Muscle of leg (tissue), 16 donors: ENCODE measurements at places on chromosomes 7 and 10. TPM values are rescaled to one million over a fixed set of nuclear protein-coding genes. Genes with fewer than 3 reads are reported as not detected.

HMX3 gene
- not detected for polyA plus RNA-seq

UCN3 gene
- 0.27 TPM for polyA plus RNA-seq

MRLN gene
- 196 TPM for polyA plus RNA-seq

TCAF2 gene
- polyA plus RNA-seq, result 11.5 TPM

GJD4 gene
- 11.9 TPM for polyA plus RNA-seq

DNA sequence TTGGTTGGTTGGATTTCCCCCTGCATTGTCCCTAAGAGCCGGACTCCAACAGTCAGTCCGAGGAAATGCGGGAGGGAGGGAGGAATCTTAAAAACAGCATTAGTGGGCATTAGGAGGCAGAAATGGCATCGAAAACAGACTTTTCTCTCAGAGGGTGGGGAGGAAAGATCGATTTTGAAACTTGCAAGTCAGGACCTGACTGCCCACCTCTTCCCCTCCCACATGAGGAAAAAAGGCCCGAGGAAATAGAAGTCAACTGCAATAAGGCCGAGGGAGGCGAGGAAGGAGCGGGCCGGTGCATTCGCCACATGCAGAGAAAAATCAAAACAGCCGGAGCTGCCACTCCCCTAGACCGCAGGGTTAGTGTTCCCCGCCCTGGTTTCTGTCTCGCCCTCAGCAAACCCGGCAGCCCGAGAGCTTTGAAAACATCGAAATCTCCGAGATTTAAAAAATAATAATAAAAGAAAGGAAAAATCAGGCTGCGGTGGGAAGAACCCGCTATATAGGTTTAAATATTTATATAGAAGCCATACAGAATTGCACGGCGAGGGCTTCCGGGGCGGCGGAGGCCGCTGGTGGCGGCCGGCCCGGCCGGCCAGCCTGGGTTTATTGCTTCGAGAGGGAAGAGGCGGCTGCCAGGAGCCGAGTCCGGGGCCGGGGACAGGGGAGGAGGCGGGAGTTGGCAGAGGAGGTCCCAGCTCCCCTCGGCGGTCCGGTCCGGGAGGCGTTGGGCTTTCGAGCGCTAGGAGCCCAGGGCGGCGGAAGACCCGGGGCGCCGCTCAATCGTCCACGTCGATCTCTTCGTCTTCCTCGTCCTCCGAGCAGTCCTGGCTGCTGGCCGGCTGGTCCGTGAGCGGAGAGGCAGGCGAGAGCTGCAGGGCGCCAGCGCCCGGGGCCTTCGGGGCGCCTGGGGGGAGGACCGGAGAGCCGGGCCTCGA lies 2.5 kb downstream of the LBX1 start:
- no peaks in the 10 kb centered on the region for H3K36me3 ChIP-seq
- H3K4me1 ChIP-seq, result peaks cover 50% of the 10 kb centered on the region
- no peak for DNase-seq
- H3K27me3 ChIP-seq, result peaks cover 94% of the 10 kb centered on the region
- peak overlapping the region; percentile 48 for H3K4me3 ChIP-seq
- H3K27ac ChIP-seq, result peak overlapping the region; percentile 85

- DNase-seq, result no peak
- no peaks in the 10 kb centered on the region for H3K36me3 ChIP-seq
- H3K4me3 ChIP-seq, result no peak overlapping the region
- no peak overlapping the region for H3K27ac ChIP-seq
- no peaks in the 10 kb centered on the region for H3K4me1 ChIP-seq
Measured at GRCh38 chr10:104043854-104044253, 41.8 kb downstream of the COL17A1 start.

DNA sequence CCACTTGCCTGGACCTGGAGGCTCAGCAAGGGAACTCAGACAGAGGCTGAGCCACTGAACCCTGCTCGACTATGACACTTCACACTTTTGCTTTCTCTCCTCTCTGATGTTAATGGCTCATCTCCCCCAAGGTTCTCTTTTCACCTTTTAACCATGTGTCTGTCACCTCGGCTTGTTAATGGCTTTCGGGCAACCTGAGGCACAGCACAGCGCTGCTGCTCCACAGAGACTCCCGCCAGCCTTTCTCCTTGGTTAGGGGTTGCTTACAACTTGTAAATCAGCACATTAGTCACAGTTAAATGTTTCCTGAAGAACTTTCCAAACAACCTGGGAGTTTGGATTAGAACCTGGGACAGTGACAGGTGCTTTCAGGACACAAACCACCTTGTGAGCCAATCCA lies 136.2 kb upstream of the TBX20 start:
- no peaks in the 10 kb centered on the region for H3K4me1 ChIP-seq
- no peak for DNase-seq
- H3K27me3 ChIP-seq, result no peaks in the 10 kb centered on the region
- H3K4me3 ChIP-seq, result no peak overlapping the region
- H3K36me3 ChIP-seq, result no peaks in the 10 kb centered on the region

DNA sequence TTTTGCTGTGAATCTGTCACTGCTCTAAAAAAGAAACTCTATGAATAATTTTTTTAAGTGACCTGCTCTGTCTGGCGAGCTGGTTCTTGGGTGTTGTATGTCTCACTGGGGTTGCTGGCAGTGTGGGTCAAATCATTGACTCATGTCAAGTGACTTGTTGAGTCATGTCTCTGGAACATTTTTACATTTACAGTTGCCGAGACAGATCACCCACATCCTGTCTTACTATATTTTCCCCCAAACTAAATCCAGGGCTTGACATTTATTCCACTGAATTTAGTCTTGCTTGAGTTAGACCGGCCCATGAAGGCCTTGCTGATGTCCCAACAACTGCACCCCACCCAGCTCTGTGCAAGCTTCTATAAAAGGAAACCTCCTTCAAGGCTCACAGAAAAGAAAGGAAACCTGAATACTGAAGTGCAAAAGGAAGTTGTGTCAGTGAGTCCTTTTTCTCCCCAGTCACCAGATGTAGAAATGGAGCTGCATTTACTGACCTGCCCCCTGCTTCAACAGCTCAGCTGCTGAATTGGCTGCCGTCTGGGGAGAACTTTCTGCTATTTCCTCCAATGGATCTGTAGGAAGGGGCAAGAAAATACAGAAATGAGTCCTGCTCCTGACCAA lies 290.3 kb downstream of the TNS3 start:
- no peak overlapping the region for H3K27ac ChIP-seq
- H3K4me3 ChIP-seq, result no peak overlapping the region
- H3K36me3 ChIP-seq, result peaks cover 41% of the 10 kb centered on the region
- H3K27me3 ChIP-seq, result no peaks in the 10 kb centered on the region
- no peak for DNase-seq

DNA sequence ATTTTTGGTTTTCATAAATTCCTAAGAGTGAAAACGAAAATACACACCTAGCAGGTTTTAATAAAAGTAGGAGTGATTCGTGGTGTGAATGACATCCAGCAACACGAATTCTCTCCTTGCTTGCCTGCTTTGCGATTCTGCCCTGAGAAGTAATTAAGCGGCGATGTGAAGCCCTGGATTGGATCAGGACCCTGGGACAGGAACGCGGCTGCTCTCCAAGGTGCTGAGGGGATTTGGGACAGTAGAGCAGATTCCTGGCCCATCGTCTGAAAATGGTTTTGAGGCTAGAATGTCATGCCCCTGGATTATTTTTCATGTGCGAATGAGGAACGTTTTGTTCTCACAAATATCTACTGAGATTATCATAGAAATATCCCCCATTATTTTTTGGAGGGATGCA lies 7.8 kb downstream of the NPS start:
- DNase-seq, result peak; percentile 72
- no peaks in the 10 kb centered on the region for H3K36me3 ChIP-seq
- no peak overlapping the region for H3K27ac ChIP-seq
- no peaks in the 10 kb centered on the region for H3K4me1 ChIP-seq
- H3K4me3 ChIP-seq, result no peak overlapping the region

DNA sequence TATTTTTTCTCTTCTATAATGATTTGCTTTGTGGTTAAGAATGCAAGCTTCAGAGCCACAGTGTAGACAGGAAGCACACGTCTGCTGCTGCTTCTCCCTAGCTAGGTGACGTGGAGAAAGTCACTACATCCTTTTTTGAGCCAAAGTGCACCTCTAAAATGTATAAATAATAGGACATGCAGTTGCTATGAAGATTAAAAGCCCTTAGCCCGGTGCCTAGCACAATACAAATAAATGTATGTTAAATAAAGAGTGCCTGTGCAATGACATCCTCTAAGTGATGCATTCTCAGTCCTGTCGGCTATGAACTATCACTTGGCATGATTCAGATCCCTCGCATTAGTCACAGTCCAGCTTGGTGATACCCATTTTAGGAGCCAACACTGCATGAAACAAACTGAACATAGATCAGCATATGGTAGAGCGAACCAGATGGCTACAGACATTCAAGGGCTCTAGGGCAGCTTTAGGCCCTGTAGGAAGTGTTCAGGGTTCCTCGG lies 4.8 kb upstream of the TRDMT1 start:
- DNase-seq, result no peak
- H3K4me3 ChIP-seq, result no peak overlapping the region
- H3K36me3 ChIP-seq, result no peaks in the 10 kb centered on the region
- H3K27ac ChIP-seq, result no peak overlapping the region
- no peaks in the 10 kb centered on the region for H3K27me3 ChIP-seq

- no peak overlapping the region for H3K4me3 ChIP-seq
- H3K27me3 ChIP-seq, result peaks cover 12% of the 10 kb centered on the region
- H3K27ac ChIP-seq, result no peak overlapping the region
- H3K36me3 ChIP-seq, result no peaks in the 10 kb centered on the region
- DNase-seq, result no peak
Measured at GRCh38 chr10:131202990-131203389, 108.5 kb downstream of the TCERG1L start.

- H3K27ac ChIP-seq, result peak overlapping the region; percentile 95
- H3K4me3 ChIP-seq, result peak overlapping the region; percentile 71
- DNase-seq, result no peak
- H3K27me3 ChIP-seq, result no peaks in the 10 kb centered on the region
- H3K36me3 ChIP-seq, result no peaks in the 10 kb centered on the region
- peaks cover 7% of the 10 kb centered on the region for H3K4me1 ChIP-seq
Measured at GRCh38 chr7:94909179-94909466, 1.7 kb downstream of the PPP1R9A start.
